Activated CD8-positive, alpha-beta memory T cell treated with anti-CD3 and anti-CD28 coated beads for 4 hours (primary cell): ENCODE measurements at places on chromosomes 5 and 9.

DNA sequence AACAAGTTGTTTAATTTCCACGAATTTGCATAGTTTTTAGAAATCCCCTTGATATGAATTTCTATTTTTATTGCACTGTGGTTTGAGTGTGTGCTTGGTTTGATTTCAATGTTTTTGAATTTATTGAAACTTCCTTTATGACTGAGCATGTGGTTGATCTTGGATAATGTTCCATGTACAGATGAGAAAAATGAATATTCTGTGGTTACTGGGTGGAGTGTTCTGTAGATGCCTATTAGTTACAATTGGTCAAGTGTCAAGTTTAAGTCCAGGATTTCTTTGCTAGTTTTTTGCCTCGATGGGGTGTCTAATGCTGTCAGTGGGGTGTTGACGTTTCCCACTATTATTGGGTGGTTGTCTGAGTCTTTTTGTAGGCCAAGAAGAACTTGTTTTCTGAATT, 319.5 kb upstream of the ACTBL2 start:
- DNase-seq: no peak

DNA sequence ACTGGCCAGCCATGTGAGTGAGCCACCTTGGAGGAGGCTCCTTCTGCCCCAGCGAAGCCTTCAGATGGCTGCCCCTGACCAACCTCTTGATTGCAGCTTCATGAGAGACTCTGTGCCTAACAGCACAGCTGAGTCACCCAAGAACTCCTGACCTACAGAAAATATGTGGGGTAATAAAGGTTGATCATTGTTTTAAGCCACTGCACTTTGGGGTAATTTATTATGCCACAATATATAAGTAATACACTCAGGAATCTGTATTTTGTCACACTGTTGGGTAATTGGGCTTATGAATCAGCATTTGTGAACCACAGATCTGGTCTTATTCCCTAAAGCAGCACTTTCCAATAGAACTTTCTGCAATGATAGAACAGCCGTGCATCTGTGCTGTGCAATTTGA, 24.4 kb upstream of the VDAC1 start:
- no peak for DNase-seq

DNA sequence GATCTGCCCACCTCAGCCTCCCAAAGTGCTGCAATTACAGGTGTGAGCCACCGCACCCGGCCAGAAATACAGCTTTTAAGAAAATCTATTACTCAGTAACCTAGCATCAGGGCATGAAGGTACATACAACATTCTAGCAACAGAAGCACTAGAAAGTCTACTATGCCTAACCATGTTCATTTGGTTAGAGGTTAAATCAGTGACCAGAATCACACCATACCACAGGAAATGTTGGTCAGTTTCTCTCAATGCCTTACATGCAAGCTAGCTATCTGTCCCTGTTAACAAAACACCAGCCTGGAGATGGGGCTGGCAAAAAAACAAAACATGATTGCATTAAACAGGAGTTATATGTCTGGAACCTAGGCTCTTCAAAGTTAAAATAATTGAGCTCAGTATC, 104.1 kb downstream of the STRBP start:
- DNase-seq: no peak

DNA sequence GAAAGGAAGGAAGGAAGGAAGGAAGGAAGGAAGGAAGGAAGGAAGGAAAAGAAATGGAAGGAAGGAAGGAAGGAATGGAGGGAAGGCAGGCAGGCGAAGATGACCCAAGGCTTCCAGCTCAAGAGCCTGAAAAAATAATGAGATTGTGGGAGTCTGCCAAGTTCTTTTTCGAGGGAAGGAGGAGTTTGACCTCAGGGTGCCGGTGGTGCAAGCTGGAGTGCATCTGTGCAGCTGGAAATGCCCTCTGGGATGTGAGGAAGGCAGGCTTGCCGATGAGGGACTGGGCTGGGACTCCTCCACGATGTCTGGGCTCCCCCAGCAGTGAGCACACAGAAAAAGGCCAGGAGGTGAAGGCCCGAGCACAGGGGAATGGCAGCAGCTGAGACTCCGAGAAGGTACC, 154.9 kb upstream of the DAPK1 start:
- DNase-seq: no peak

DNA sequence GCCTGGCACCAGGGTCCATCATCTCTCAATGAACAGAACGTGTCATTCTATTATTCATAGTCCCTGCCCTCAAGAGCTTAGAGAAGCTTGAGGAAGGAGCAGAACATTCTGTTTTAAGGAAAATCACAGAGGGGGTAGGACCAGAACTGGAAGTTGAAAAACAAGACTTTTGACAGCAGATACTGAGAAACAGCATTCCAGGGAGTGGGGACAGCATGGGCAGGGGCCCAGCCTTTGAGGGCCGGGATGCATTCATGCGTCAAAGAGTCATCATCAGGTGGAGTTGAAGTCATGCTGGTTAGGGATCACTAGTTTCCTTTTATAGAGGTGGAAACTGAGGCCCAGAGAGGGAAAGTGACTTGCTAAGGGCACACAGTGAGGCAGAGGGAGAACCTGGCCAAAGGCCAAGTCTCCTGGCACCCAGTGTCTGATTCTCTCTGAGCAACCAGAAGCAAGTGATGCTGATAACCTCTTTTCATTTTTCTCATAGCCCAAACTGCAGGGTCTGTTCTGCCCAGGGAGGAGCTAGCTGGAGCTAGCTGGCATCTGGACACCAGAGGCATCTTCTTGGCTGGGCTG, 41.5 kb upstream of the STXBP1 start:
- no peak for DNase-seq

DNA sequence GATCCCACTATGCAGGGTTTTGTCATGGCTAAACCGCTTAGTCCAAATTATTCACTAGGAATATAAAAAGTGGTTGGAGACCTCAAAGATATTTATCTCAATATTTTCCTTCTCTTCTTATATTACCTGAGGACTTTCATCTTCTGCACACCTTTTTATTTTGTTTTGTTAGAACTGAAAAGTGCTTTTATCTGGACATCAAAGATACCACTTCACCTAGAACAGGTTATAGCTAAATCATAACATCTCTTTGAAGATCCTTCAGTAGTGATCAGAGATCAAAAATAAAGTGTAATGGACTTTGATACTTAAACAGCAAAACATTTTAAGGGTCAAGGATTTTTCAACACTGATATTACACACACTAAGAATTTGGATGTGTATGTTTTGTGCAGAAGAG, 160.2 kb downstream of the MCTP1 start:
- no peak for DNase-seq

DNA sequence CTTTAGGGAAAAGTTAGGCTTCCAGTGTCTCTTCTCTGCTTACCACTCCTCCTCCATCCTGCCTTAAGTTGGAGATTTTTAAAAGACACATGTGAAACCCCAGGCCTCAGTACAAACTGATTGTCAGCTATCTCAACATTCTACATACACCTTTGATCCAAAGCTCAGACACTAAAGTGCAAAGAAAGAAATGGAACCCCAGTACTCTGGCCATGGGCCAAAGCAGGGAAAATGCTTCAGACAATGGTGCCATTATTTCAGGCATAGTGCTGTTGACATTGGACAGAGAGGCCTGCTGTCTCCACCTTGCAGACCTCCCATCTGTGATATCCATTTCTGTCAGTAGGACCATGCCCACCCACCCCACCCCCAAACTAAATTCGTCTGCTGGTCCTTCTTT, 49.1 kb downstream of the G3BP1 start:
- DNase-seq: no peak

- DNase-seq: no peak
These were observed 75.6 kb downstream of the DMRTA1 start for GRCh38 chr9:22522206-22522740.

GRCh38 chr5:122102825-122103224, 24.8 kb upstream of the LOX start:
- DNase-seq: no peak

DNA sequence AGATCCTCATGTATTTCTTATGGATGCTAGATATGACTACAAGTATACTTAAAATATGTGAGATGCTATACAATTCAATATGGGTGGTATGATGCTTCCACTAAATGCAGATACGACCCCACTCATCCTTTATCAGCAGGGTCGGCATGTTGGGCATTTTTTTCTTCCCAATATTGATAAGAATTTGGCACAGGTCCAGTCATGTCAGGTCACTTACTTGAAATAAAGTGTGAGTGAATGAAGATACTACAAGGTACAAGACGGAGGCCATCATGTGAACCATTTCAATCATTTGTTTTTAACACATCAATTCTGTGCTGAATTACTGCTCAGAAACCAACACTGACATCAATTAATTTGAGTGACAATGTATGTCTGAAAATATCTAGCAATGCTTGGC, 146.9 kb upstream of the GNA14 start:
- DNase-seq: no peak

DNA sequence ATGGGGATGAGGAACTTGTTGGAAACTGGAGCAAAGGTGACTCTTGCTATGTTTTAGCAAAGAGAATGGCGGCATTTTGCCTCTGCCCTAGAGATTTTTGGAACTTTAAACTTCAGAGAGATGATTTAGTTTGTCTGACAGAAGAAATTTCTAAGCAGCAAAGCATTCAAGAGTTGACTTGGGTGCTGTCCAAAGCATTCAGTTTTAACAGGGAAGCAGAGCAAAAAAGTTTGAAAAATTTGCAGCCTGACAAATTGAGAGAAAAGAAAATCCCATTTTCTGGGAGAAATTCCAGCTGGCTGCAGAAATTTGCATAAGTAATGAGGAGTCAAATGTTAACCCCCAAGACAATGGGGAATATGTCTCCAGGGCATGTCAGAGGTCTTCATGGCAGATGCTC, 682.3 kb upstream of the ST8SIA4 start:
- DNase-seq: no peak

- DNase-seq: no peak
These were observed 304.6 kb upstream of the DMRT1 start for GRCh38 chr9:536597-537511.

DNA sequence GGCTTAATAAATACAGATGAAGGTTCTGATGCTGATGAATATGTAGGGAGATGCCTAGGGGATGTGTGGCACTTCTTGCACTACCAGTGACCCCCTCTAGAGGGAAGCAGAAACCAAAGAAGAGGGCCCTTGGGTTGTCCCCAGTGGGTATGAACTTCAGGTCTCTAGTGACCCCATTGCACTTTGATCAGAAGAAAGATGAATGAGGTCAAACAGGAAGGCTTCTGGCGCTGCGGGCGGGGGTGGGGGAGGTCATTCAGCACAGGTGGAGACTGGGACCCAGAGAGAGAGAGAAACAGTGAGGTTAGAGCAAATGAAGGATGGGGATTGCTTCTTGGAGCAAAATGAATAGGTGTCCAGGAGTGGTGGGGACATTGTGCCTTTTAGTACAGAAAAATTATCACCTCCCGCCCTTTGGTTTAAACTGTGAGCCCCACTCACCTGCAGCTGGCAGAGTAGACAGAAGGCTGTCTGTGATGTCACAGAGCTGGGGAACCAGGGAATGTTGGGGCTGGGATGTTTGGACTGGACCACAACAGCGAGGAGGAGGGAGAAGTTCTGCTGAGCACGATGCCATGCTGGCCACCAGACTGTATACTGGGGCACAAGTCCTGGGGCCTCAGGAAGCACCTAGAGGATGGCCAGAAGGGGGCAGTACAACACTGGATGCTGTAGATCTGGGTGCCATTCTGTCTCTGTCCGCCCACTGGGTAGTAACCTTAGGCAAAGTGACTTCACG, at the start of gene TEX48:
Gene TEX48 (minus strand): TSS at position 599 of the 739 bp plus-strand sequence. CDS start 10,469 bp downstream, outside the sequence.
- peak; percentile 56 for DNase-seq

DNA sequence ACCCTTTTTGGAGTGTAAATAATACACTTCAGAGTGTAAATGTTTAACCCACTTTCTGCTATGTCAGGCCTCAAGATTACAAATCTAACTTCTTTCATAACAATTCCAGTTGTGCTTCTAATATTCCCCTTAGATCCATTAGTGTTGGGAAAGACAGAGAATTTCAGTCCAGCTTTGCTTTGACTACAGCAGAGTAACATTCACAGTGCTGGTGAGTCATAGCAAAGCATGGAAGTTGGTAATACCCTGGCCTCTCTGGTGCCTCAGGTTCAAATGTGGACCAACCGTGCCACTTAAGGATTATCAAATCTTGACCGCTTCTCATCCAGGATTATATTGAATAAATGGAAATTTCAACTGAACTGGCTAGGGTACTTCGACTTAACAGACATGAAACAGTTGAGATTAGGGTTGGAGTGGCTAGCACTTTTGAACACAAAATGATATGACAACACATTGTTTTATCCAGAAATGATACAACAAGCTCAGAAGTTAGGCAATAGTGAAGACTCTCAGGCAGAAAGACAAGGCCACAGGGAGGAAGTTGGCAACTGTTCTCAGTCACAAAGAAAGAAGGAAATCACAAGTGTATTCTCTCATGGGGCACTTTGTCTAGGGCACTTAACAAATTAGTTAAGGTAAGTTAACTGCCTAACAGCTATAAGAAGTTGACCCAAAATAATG, 24.4 kb upstream of the RASA1 start:
- no peak for DNase-seq

DNA sequence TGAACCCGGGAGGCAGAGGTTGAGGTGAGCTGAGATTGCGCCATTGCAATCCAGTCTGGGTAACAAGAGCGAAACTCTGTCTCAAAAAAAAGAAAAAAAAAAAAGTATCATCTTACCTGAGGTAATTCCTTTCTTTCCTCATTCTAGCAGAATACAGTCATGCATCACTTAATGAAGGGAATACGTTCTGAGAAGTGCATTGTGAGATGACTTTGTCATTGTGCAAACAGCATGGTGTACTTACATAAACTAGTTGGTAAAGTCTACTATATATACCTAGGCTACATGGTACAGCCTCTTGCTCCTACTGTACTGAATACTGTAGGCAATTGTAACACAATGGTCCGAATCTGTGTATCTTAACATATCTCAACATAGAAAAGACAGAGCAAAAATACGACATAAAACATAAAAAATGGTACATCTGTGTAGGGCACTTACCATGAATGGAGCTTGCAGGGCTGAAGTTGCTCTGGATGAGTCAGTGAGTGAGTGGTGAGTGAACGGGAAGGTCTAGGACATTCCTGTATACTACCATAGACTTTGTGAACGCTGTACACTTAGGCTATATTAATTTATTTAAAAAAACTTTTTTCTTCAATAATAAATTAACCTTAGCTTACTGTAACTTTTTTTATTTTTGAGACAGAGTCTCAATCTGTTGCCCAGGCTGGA, 100.4 kb downstream of the GLDC start:
- DNase-seq: no peak

- no peak for DNase-seq
These were observed 162.4 kb downstream of the ZDHHC21 start for GRCh38 chr9:14530841-14531240.

GRCh38 chr5:81829242-81829641, 78.3 kb upstream of the SSBP2 start:
- DNase-seq: no peak

GRCh38 chr5:151550146-151550545, 41.0 kb downstream of the FAT2 start:
- no peak for DNase-seq

- DNase-seq: no peak
These were observed 585.7 kb upstream of the ZNF608 start for GRCh38 chr5:125331987-125332598.

DNA sequence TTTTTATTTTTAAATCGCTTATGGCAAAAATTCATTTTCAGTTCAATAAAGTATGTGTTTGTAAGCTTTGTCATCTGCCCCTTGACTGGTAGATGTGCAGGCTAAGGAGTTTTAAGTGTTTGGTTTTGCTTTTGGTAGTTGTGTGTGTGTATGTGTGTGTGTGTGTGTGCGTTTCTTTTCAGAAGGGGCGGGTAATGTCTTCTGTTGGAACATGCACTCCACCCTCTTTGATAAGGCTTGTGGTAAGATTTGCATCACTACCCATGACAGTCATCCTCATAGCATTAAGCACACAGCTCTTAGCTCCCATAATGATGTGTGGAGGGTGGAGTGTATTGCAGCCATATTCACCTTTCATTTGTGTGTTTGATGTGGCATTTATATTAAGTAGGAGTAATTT, 92.1 kb upstream of the FSD1L start:
- no peak for DNase-seq
